Right lobe of liver (tissue), 6 donors: ENCODE measurements at places on chromosomes 7 and 10.

- DNase-seq = no peak
Observed at GRCh38 chr7:80881351-80881900, 37.4 kb downstream of the SEMA3C start.

GRCh38 chr10:47043928-47044538 lies 132.8 kb downstream of the PTPN20 start:
- DNase-seq = peak; percentile 44

DNA sequence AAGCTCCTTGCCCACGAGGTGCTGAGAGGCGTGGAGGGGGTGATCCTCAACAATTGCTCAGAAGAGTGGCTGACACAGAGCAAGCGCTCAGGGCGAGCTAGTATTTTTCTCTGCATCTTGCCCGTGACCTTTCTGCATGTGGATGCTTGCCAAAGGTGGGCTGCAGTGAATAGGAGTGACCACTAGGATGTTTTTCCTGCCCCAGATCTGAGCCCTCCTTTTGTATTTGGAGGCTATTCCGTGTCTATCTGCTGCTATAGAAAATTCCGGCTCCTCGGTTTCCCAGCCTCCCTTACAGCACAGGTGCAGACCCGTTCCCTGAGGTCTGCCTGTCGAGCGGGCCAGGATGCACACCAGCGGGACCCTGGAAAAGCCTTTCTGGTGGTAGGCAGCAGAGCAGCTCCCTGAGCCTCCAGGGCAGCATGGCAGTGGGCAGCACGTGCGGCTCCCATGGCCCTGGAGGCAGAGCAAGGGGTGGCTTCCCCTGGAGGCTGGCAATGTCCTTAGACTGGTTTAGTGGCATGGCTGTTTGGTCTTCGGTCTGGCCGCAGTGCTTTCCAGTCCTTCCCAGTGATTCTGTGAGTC lies 145.1 kb upstream of the PCBD1 start:
- no peak for DNase-seq

- no peak for DNase-seq
Observed at GRCh38 chr7:130932667-130933432, 198.8 kb upstream of the KLF14 start.

DNA sequence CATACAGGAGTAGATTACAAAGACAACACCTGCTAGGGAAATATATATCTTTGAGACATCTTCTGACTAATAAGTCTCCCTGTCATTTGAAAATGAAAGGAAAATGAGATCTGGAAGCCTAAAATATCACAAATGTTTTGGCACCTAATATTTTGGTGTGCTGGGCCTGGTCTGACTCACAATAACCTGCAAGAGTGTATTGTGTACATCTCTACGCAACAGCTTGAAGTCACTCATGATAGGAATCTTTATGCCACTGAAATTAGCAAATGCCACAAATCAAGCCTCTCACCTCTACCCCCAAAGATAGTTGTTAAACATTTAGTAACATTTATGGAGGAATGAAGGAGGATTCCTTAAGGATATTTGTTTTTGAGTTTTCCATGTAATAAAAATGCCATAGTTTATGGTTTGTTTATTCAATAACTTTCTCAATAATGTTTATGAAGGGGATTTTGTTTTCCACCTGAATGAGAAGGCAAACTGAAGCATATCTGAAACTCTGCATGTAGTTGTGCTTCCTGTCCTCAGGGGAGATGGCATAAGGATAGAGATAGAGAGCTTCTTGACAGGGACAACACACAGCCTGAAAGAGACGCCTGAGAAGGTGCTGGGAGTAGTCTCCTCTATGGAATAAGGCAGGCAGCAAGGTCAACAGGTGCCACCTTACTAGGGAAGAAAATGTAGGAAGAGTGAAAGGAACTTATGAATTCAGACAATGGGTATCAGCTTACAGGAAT lies 197.4 kb downstream of the AHR start:
- DNase-seq = no peak

DNA sequence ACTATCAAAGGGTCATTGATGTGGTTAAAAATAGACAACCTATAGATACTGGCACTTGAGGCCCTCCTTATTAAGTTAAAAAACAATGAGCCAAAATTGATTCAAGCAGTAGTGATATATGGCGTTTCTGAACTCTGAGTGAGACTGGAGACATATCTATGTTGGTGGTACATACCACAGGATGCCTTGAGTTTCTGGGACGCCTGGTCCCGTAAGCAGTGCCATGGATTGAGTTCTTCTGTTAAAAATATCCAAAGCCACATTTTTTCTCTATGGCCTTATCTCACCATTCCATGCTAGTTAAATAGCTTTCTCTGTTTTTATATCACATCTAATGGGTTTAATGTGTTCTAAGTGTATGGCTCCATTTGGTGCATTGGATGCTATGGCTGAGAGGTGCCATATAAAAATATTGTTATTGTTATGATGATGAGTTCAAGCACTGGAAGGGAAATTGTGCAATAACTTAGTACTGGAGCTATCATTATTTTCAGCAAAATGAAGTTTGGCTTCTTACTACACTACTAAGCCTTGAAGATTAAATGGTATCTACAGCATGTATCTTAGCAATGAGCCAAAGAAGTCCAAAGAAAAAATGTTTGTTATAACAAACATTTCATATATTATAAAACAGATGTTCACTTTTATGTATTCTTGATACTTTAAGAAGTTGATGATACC lies 713.9 kb downstream of the SUGCT start:
- no peak for DNase-seq

DNA sequence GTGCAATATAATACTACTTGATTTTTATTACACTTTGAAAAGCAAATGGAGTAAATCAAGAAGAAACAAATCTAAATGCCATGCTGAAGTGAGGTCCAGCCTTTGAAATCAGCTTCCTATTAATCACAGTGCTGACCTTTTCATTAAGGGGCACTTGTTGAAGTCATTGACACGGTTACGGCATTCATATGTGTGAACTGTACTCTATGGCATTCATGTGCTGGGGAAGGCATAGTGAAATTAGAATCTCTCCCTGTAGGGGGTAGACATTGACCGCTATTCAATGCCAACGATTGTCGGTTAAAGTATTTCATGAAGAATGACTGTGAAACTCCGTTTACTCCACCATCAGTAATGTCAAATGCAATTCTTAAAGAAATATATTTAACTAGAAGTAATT lies 296.1 kb upstream of the SEMA3A start:
- no peak for DNase-seq

DNA sequence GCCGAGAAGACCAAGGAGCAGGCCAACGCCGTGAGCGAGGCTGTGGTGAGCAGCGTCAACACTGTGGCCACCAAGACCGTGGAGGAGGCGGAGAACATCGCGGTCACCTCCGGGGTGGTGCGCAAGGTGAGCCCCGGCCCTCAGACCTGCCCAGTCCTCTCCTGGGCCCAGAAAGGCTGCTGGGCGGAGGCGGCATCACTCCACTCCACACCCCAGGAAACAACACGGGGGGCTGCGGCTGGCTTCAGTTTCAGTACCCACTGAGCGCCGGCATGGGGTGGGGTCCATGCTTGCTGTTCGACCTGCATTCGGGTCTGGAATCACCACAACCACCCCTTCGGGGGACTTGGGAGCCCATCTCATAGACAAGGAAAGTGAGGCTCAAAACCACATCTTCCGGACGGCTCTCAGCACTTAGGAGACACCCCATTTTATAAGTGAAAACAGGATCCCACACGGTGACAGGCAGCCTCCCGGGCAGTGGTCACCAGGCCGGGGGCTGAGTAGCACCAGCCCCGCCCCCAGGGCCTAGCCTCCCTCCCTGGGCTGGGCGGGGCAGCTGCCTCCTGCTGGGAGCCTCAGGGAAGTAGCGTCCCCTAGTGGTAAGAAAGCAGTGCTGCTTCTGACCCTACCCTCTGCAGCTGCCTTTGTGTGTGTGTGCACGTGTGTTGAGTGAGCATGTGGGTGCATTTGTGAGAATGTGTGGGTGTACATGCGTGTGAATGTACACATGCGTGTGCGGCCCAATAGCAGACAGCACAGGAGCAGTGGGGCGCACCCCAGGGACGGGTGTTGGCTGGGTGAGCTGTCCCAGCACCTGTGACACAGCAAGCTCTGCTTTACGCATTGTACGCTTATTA lies 1.8 kb downstream of the SNCG start:
- DNase-seq = peak; percentile 49

- DNase-seq = no peak
Observed at GRCh38 chr7:38927751-38928150, 18.8 kb upstream of the VPS41 start.

- no peak for DNase-seq
Observed at GRCh38 chr7:158646766-158647474, 57.7 kb downstream of the NCAPG2 start.

DNA sequence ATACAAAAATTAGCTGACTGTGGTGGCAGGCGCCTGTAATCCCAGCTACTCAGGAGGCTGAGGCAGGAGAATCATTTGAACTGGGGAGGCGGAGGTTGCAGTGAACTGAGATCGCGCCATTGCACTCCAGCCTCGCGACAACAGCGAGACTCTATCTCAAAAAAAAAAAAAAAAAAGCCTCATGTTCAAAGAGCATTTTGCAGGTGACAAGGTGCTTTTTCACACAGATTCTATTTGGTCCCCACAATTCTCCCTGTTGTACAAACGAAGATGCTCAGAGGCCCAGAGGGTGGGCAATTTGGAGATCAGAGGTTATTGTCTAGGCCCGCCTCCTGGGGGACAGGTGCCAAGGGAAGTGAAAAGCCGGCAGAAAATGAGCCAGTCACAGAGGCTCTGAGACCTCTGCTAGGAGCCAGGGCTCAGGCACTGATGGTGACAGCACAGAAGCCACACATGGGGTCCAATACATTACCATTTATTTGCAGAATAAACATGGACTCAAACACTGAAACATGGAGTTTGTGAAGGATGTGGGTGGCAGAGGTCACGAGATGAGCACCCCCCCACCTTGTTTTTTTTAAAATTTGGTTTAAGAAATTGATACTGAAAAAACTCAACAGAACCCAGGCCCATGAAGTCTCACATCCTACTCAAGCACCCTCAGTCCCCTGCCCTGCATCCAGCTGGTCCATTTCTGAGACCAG lies 882 bp upstream of the GAL3ST4 start:
- no peak for DNase-seq

DNA sequence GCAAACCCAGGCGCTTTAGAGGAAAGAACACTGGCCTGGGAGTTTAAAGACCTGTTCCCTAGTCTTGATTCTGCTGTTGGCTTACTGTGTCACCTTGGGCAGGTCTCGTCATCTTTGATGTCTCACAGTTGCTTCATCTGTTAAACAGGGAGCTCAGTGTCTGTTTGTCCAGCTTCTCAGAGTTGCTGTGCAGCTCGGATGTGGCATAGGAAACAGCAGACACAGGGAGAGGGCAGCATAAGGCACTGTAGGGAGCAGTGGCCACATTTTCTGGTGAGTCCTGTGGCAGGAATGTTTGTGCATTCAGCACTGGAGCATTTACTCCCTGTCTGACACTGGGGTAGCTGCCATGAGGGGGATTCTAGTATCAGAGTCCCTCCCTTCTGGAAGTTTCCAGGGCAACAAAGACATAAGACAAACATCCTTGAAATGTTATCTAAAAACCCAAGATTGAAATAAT lies 2.0 kb downstream of the REPIN1 start:
- DNase-seq = no peak

DNA sequence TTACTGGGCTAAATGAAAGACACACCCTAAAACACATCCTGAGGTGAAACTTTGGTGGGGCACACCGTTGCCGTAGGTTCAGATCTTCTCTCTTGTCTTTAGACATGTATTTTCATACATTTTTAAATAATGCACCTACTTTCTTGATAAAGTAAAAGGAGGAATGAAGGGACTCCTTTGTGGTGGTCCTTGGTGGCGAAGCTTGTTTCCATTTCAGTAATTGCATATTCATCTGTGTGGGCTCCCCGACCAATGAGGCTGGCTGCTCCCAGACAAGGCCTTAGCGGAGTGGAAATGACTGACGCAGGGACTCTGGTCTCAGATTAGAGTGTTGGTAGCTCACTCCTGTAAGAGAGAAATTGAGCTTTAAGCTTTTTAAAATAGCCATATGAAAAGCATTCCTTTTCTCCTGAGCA lies 815 bp downstream of the CCSER2 start:
- DNase-seq = no peak

DNA sequence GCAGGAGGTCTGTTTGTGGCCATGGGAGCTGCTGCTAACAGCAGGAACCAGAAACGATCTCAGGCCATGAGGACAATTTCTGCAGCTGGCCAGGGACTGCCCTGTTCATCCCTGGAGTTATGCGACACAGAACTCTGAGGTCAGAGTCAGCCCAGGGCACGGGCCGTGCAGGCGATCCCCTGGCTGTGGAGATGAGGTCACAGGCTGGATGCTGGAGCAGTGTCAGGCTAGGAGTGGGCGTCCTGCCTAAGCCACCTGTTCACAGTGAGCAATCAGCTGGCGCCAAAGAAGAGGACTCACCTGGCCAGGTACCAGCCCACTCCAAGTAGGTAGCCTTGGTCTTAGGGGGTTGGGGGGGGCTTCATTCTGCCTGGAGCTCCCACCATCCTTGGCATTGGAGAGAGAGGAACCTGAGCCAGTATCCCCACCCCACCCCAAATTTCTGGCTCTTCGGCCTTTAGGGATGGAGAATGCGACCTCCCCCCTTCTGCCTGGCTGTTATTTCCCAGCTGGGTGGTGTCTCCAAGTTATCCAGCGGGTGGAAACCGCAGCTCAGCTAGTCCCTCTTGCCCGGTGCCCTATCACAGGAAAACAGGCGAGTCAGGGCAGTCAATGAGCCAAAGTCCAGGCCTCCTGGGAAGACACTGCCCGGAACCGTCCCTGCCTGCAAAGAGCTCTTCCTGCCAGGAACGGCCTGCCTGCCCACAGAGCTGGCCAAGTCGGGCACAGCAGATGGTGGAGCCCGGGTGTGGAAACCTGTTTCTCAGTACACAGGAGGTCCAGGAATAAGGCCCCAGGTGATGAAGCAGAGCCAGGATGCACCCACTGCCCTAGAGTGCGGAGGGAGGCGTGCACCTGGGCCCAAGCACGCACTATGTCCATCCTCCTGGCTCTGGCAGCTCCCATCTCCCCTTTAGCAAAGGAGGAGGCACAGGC lies 1.8 kb upstream of the TTYH3 start:
- peak; percentile 94 for DNase-seq

- DNase-seq = no peak
Observed at GRCh38 chr7:18940593-18941134, 176.8 kb downstream of the TWIST1 start.

DNA sequence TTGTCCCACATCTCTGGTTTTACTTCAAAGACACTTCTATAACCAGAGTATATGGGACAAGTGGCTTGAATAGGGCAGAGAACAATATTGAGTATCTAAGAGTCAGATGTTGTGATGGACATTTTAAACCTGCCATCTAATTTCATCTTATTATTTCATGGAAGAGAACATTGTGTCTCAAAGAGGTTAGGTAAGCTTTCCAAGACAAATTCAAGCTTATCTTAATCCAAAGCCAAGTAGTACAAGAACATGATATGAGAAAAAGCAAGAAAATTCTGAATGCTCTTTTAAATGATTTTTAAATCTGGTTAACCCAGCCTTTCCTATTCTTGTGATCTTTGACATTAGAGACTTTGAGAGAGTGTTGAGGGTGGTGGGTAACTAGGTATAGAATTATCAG lies 65.3 kb upstream of the ZNF804B start:
- DNase-seq = no peak

- no peak for DNase-seq
Observed at GRCh38 chr7:134174795-134175261, 47.7 kb downstream of the LRGUK start.
